ENCODE measurements at places on chromosomes 11 and 22.

DNA sequence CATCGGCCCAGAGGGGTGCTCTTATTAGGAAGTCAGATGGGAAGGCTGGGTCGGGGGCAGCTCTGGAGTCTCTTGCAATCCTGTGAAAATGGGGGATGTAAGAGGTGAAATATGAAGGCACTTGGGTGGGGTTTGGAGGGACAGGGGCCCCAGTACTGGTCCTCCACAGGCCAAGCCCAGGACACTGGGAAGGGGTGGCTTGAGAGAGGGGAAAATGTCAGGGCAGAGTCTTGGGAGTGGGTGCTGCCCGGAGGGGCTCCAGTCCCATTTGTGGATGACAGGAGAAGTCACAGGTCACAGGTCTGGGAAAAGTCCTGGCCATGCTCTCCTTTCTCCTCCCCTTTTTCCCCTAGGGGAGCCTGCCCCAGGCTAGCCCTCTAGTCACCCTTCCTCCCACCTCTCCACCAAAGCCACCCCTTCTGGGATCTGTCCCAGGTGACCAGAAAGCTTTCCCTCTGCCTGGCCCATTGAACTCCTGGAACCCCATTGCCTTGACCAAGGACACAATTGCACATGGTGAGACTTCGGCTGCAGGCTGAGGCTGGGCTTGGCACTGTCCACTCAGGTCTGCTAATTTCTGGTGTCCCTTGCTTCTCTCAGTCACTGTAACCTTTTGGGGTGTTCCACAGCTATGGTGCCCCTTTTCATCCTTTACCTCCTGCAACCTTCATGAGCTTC is 1465.0 kb downstream of the TBC1D22A start:
- no peak for DNase-seq

DNA sequence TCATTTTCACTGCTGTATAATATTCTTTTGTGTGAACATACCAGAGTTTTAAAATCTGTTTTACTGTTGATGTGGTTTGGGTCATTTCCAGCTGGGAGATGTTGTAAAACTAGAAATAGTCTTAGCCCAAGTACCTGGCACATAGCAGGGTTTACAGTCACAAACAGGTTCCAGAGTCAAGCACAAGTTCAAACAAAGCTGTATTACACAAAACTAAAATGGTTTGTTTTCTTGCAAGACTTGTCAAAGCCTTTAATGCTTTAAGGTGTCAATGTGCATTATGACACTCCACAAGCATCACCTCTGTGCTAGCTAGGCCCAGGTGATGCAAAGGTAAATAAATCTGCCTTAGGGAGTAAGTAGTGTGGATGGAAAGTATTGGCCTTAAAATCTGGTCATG is 379.1 kb downstream of the MN1 start:
- DNase-seq: no peak

DNA sequence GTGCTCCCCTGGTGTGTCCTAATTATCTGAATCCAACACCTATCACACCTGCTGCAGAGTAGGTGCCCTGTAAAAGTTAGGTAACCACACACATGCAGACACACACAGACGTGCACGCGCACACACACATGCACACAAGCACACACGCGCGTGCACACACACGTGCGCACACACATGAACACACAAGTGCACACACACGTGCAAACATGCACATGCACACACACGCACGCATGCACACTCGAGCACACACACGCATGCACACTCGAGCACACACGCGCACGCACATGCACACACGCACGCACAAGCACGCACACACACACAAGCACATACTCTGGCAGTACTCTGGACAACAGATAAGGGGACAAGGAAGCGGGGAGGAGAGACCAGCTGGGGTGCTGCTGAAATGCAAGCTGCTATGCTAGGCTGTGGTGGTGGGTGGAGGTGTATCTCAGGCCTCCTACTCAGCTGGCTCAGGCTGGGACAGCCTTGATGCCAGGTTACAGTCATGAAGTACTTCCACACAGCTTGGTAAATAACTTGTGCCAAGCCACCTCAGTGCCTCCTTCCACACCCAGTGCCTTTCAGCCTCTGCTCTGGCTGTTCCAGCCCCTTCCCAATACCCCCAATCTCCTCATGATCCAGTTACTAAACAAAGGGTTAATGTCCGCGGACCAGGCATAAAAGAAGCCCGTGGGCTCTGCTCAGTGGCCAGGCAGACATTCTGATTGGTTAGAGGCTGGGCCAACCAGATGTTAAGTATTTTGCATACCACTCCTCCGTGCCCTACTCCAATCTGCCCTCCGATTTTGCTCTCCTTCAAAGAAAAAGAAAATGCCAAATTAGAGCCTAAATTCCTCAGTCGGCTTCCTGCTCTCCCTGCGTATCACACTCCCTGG is 374.1 kb downstream of the TENM4 start:
- DNase-seq: no peak

- DNase-seq: no peak
These were observed 3.5 kb upstream of the CELSR1 start for GRCh38 chr22:46540874-46541273.

DNA sequence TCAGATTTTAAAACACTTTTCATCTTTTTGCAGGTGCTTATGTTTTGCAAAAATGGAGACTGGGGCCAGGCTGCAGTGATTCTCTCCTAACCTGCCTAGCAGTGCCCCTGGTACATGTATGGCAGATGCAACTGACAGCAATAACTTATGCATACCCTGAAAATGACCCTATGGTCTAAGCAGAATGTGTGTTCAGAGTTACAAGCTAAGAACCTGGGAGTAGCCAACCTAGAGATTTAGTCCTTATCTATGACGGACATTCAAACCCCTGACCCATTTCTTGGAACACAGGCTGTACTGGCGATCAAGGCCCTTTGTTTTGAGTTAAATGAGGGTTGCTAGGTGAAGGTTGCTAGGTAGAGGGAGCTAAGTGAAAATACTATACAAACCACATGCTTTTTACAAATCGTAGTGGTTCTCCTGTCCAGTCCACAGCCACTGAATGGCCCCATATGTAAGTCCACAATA is 184.9 kb upstream of the SESN3 start:
- no peak for DNase-seq

DNA sequence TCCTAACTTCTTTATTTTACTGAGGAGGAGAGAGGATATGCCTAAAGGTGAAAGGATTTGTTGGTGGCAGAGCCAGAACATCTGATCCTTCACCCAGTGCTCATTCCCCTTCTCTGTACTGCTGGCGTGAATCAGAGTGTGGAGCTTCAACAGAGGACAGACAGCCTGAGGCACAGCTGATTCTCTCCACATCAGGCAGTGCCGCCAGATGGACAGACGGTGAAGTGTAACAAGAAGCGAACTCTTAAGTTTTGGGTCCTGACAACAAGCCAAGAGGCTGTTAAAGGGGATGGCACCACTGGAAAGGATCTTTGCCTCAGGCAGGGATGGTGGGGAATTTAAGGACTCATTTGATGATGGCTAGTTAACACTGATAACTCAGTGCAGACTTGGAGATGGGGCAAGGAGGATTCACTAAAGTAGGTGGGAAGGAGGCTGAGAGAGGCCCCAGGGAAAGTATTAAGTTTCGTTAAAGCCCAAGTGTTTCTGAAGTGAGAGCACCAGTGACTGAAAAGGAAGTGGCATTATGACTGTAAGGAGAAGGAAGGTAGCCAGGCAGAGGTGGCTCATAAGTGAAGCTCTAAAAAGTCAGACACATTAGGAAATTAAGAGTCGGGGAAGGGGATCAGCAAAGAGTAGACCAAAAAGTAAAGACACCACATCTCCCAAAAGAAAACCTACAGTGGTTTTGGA is 81.3 kb downstream of the CLPB start:
- DNase-seq: no peak

DNA sequence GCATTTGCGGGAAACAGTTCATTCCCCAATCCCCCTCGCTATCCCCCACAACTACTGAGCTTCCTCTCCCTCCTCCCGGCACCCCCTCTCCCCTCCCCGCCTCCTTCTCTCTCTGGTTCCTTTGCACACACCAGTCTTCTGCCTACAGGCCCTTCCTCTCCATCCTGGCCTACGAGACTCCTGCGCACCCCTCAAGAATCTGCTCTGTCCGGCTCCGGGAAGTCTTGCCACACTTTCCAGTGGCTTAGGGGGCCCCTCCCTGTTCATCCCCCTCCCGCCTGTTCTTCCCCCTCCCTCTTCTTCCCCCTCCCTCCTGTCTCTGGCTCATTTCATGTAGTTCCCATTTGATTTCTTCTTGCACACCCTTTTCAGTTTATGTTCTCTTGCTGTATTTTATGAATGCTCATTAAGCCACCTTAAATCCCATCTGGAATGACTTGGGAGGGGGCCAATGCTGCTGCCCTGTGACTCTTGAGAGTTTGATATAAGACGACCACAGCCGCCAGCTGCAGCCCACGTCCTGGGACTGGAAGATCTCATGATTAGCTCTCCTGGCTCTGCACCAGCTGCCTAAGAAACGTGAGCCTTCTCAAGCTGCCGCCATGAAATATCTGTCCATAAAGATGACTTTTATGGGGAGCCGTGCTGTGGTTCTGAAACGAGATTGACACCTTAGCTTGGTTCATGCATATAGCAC is 50.9 kb downstream of the RPS6KA4 start:
- no peak for DNase-seq

- DNase-seq: no peak
These were observed 25.0 kb downstream of the MAML2 start for GRCh38 chr11:96317985-96318384.

DNA sequence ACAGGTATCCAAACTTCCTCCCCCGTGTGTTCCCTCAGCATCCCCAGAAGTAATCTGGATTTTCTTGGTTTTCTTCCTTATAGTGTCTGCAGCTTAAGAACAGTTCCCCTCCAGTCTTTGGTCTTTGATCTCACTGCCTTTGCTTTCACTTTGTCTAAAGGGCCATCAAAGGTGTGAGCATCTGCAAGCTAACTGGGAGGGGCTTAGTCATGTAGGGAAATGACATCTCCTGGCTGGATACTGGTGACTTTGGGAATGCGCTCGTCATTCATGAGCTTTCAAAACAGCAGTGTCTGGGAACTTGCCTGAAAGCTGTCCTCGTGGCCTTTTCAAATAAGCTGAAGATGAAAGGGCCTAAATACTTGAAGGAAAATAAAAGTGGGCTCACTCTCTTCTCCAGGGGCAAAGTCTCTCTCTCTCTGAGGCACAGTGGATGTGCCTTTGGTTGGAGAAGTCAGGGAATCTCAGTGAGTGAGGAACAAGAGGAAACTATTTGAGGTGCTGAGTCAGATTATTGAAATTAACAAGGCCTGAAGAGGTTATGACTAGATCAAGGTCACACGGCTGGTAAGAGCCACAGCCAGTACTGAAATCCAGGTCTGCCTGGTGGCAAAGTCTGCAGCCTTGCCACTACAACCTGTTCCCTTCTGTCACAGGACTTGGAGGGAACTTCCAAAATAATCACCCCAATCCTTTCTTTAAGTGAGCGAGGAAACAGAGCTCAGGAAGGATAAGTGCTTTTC is 45.6 kb upstream of the TENM4 start:
- no peak for DNase-seq

DNA sequence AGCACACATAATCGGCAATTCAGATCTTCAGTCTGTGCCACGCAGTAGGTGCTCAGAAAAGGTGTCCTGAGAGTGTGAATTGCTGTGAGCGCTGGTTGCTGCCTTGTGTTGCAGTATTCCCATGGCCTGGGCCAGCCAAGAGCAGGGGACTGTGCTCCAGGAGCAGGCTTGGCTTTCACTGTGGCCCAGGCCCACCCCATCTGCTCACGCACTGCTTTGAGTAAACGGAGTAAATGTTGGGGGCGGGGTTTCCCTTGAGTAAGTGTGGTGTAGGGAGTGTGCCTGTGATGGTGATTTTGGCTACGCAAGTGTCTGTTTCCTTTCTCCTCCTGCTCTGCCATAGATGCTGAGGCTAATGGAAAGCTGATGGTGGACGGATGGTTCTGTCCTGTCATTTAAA is 2.3 kb downstream of the CTTN start:
- no peak for DNase-seq

GRCh38 chr11:129234978-129235377 is 42.9 kb upstream of the ARHGAP32 start:
- no peak for DNase-seq

DNA sequence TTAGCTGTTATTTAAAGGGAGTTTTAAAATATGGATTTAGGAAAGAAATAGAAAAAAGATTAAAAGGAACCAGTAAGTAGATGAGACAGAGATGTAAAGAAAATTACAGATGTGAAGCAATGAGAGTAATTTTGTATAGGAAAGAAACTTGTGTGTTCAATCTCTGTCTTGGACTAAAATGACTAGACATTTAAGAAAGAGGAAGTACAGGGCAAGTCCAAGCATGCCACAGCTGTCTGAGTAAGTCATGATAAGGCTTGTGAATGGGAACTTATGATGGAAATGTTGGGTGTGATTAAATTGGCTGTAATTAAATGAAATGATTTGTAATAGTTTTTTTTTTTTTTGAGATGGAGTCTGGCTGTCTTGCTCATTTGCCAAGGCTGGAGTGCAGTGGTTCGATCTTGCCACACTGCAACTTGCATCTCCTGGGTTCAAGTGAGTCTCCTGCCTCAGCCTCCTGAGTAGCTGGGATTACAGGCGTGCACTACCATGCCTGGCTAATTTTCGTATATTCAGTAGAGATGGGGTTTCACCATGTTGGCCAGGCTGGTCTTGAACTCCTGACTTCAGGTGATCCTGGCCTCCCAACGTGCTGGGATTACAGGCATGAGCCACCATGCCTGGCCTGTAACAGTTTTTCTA is 5.9 kb upstream of the ACY3 start:
- no peak for DNase-seq

DNA sequence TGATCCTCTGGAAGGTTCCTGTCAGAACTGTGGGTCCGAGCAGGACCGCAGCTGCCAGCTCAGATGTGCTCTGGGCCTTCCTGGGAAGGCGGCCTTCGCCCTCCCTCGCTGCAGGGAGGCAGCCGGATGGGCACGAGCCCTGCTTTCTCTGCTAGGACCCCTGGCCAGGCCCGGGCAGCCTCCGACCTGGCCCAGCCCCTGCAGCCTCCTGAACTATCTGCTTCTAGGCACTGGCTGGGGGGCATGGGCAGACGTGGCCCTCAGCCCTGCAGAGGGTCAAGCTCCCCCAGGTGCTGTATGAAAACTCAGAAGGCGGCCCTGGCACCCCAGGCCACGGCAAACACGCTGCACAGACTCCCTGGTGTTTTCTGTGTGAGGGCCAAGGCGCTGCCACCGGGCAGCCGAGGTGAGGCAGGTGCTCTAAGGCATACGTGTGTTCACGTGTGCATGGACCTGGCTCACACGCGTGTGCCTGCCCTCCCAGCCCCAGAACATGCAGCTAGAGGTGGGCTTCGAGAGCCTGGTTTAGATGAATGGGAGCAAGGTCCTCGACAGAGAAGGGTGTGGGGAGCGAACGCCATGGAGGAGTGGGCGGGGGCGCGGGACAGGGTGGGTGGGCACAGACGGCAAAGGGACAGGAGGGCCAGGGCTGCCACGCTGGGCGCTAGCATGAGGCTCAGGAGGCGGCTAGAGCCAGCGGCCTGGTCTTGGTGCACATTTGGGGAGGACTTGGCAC is 4.3 kb downstream of the LRFN4 start:
- no peak for DNase-seq

Measured in T-cell (primary cell).